Activated naive CD8-positive, alpha-beta T cell treated with anti-CD3 and anti-CD28 coated beads, Interleukin-2, amount 10 ng/mL, durations not matched to agents 7 days and 5 days (primary cell): ENCODE measurements at places on chromosomes 6 and 20. TPM values are rescaled to one million over a fixed set of nuclear protein-coding genes. Genes with fewer than 3 reads are reported as not detected.

DNA sequence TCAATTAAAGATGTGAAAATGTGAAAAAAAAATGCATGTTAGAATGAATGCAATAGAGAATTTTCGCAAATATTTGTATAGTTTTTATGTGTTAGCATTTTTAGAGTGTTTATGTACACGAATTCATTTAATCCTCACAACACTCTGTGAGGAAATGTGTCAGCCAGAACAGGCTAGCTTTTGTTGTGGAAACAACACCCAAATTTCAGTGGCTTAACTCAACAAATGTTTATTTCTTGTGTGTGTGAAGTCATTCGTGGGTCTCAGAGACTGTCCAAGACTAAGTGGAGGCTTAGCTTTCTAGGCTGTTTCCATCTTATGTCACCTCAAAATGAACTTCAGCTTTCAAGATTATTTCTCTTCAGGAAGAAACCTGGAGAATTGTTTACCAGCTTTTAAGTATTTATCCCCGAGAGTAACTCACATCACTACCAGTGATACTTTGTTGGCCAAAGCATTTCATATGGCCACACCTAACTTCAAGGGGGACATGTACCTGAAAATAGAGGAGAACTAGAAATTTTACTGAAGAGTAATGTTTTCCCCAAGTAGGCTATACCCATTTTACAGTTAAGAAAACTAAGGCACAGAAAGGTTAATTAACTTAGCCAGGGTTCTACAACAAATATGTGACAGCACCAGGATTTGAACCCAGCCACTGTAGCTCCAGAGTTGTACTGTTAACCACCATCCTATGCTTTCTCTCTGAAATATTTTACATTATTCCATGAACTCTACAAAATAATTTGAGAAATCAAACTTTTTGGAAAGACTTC, 306.1 kb downstream of the QKI start:
- no peak for DNase-seq

- DNase-seq: no peak
Observed at GRCh38 chr6:161676586-161676985, 402.7 kb upstream of the AGPAT4 start.

DNA sequence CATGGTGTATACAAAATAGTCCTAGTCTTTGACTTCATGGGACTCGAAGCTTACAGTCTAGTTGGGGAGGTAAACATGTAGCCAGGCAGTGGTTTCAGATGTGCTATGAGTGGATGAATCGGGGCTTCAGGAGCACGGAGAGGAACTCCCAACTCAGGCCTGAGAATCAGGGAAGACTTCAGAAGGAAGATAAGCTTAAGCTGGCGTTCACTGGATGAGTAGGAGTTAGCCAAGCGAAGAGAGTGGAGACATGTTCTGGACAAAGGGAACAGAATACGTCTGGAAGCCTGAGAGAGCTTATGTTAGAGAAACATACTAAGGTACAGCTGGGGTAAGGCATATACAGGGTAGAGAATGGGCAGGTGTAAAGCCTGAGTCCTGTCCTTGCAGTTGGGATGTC, 8.8 kb downstream of the CARMIL1 start:
- no peak for DNase-seq

UTRN gene
- total RNA-seq: 199 TPM

RNGTT gene
- 20.1 TPM for total RNA-seq

DNA sequence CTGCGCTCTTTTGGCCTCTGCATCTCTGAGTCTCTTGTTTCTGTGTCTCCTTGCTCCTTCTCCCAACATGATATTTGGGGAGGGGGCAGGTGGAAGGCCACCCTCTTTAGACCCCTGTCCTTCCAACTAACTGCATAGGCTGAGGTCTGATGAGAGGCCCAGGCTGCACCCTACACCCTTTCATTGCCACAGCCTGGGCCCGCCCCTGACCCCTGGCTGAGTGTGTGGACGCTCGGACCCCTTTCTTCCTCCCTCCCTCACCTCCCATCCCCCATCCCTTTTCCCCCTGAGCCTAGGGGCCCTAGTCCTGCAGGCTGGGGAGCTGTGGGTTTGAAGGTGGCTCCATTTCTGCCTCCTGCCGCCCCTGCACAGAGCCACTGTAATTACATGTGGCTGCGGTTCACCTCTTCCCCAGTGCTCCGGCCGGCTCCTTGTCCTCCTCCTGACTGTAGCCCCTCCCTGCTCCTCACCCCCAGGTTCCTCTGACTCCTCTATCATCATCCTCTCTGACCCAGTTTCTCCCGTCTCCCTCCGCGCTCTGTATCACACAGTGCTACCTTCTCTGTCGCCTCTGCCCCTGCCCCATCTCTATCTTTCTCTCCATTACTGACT, 6.8 kb downstream of the MDFI start:
- no peak for DNase-seq

- DNase-seq: no peak
Observed at GRCh38 chr6:8195040-8195713, 92.8 kb upstream of the EEF1E1 start.

DNA sequence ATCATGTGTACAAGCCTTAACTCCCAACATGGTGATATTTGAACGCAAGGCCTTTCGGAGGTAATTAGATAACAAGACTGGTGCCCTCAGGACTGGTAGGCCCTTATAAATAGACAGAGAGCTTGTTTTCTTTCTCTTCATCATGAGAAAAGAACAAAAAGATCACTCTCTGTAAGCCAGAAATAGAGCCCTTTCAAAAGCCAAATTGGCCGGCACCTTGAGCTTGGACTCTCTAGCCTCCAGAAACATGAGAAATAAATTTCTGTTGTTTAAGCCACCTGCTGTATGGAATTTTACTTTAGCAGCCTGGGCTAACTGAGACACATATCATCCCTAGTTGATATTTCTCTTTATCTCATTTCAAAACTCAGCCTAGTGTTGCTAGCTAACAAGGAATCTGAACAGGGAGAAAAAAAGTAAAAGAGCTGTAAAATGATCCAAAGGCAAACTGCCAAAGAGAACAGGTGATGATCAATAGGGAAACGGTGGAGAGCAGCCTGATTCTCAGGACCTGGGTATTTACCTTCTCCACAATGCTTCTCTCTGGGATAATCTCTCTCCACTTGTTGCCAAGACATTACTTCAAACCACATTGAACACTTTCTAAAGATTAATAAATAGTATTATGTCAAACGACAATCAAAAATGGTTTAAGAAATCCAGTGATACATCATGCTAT, 6.1 kb downstream of the COL21A1 start:
- no peak for DNase-seq

MYLK2 gene
- total RNA-seq: 0.31 TPM

GRCh38 chr6:119463081-119463626, 113.6 kb upstream of the MAN1A1 start:
- DNase-seq: no peak

DNA sequence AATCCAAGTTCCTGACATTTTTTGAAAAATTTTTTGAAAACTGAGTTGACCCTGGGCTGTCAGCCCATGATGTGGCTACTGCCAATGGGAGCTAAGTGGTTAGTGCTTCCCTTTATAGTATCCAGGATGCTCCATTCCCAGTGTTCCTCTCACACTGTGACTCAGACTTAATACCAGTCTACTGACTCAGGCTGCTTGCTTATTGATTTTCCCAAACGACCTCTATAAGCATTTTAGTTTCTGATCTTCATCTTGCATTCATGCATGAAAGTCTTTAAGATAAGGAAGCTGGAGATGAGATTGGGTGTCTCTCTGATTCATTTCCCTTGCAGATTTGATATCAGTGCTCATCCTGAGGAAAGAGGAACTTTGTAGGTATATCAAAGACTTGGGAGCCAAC, 560.0 kb downstream of the TBC1D32 start:
- no peak for DNase-seq

FERMT1 gene
- not detected for total RNA-seq

DNA sequence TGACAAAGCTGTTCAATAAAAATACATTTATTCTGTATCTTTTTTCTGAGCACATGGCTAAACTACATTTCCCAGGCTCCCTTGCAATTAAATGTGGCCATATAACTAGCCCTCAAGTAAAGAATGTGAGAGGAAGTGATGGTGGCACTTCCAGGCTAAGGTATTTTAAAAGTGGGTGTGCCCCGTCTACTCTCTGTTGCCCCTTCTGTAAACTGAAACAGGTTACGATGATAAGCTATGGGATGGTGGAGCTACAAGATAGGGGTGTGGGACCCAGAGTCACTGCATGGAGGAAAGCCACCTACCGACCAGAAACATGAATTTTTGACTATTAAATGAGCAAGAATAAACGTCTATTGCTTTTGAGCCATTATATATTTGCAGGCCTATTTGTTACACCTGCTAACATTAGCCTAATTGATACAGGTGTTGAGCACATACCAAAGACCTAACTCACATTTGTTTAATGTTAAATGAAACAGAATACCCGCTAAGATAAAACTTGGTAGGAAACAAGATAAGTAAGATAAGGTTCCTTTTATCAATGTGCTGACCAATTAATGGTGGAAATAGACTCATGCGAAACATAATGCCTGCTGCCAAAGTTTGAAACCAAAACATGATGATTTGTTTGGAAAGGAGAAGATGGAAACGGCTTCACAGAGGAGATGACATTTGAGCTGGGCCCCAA, 3.1 kb downstream of the FYN start:
- no peak for DNase-seq

DNA sequence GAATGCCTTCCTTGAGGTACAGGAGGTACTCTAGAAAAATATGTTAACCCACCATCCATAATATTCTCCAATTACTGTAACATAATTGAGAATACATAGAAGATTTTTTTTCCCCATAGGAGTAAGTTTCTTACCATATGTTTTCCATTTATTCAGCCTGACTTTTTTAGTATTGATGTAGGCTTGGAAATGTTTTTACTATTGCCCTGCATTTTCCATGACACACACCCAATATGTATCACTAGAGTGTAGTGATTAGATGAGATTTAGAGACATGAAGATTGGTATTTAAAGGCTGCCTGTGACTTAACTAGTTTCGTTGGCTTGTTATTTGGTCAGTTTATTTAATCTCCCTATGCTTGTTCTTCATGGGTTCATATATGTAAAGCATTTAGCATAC, 39.5 kb downstream of the KCNQ5 start:
- no peak for DNase-seq

DNA sequence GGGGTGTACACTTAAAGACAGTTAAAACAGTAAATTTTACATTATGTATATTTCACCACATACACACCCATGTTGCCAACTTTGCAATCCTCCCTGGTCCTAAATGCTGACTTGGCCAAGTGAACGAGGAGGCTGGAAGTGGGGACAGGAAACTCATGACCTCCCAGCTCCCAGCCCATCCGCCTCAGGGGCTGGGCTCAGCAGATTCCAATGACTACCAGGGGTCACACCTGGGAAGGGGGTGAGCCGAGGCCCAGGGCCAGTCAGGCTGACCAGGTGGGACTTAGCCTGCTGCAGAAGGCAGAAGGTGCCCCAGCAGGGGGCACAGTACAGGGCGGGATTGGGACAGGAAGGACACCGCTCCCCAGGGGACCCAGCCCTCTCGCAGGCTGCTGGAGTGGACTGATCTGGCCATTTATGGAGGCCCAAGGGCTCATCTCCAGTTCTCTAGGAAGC, 2.4 kb downstream of the SIGLEC1 start:
- no peak for DNase-seq

PPP1R14C gene
- not detected for total RNA-seq
